ENCODE measurements at places on chromosomes 5 and 9.

DNA sequence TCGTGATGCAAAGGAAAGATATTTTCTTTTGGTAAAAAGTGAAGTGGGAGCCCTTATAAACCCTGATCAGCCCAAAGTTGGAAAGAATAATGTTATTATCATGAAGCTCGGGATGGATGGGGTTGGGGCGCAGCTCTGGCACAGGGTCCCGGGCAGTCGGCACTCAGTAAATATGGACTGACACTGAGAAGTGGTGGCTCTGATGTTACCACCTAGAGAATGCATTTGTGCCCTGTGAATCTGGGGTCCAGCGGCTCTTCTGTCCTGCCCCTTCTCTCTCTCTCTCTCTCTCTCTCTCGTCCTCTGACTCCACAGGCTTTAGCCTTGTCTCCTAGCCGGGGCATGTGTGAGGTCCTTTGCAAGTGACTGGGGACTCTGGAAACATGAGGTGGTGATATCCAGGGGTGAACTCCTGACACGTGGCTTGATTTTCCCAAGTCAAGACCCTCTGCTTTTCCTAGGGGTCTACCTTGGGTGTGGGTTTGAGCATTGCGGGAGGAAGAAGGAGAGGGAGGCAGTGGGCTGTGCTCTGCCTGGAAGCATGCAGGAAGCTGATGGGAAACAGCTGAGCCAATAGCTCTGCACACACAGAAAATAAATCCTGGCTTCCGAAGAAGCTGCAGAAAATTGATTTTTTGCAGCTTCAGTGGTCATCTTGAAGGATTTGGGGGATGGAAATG is 162.7 kb downstream of the MACROH2A1 start:
- no peak for DNase-seq

- DNase-seq, result no peak
Measured at GRCh38 chr5:115946655-115947054, 15.6 kb upstream of the LVRN start.

- no peak for DNase-seq
Measured at GRCh38 chr5:94395468-94395867, 222.9 kb downstream of the KIAA0825 start.

DNA sequence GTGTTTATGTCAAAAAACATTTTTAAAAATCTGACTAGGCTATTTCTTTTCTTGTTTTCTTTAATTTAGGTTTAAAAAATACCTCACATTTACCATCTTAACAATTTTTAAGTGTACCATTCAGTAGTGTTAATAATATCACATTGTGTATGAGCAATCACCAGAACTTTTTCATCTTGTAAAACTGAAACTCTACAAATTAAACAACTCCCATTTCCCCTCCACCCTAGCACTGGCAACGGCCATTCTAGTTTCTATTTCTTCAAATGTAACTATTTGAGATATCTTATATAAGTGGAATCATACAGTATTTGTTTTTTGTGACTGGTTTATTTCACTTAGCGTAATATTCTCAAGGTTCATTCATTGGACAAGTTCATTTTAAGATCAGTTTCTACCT is 27.7 kb downstream of the PLCXD3 start:
- DNase-seq, result no peak

- DNase-seq, result no peak
Measured at GRCh38 chr5:1177826-1178528, 23.4 kb upstream of the SLC6A19 start.

GRCh38 chr5:160802592-160802991 is 49.4 kb downstream of the ATP10B start:
- no peak for DNase-seq

DNA sequence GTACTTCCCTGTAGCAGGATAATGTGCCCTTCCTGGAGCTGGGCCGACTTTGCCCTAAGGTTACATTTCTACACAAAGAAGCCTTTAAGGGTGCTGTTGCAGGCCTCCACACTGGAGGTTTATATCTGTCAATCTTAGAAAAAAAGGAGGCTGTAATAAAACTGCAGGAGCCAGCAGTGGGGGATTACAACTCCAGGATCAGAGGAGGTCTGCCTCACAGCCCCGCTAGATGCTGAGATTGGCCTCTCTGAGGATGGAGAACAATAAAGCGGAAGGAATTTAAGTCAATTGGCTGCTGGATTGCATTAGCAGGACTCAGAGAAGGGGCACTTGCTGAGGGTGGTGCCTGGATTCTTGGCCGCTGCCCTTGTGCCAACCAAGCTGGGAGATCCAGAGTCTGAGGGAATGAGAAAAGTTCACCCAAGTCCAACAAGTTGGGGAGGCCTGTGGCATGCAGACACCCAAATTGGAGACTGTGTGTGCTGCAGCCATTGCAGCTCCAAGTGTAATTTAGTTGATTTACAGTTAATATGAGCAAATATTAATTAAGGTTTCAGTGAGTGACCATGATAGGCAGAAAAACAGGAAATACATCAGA is 99.0 kb upstream of the SSBP2 start:
- no peak for DNase-seq

DNA sequence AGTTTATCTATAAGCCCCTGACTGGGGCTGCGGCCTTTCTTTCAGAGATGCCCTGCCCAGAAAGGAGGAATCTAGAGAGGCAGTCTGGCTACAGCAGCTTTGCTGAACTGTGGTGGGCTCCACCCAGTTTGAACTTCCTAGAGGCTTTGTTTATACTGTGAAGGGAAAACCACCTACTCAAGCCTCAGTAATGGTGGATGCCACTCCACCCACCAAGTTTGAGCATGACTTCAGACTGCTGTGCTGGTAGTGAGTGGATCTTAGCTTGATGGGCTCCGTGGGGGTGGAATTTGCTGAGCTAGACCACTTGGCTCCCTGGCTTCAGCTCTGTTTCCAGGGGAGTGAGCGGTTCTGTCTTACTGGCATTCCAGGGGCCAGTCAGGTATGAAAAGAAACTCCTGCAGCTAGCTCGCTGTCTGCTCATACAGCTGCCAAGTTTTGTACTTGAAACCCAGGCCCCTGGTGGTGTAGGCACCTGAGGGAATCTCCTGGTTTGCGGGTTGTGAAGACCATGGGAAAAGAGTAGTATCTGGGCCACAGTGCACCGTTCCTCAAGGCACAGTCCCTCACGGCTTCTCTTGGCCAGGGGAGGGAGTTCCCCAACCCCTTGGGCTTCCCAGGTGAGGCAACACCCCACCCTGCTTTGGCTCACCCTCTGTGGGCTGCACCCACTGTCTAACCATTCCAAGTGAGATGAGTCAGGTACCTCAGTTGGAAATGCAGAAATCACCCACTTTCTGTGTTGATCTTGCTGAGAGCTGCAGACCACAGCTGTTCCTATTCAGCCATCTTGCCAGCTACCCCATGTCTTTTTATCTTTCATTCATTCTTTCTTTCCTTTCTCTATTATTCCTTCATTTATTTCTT is 211.8 kb upstream of the C9orf72 start:
- DNase-seq, result no peak

GRCh38 chr5:151134228-151134627 is 23.4 kb downstream of the ANXA6 start:
- DNase-seq, result no peak

- DNase-seq, result no peak
Measured at GRCh38 chr9:108445431-108446071, 410.2 kb downstream of the ACTL7B start.

DNA sequence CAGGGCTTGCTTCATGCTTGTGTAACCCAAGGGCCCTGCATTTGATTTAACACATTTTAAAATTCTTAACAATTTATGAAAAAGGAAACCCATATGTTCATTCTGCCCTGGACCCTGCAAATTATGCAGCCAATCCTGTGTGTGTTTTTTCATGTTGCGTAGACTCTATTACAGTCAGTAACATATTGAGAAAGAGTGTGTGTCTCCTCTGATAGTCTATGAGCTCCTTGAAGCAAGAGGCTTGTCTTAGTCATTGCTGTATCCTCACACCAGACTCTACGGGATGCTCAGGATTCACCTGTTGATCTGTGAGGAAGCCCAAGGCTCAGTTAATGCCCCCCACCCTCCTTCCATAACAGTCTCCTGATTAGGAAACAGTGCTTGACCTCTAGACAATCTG is 177.3 kb upstream of the DMAC1 start:
- DNase-seq, result no peak

DNA sequence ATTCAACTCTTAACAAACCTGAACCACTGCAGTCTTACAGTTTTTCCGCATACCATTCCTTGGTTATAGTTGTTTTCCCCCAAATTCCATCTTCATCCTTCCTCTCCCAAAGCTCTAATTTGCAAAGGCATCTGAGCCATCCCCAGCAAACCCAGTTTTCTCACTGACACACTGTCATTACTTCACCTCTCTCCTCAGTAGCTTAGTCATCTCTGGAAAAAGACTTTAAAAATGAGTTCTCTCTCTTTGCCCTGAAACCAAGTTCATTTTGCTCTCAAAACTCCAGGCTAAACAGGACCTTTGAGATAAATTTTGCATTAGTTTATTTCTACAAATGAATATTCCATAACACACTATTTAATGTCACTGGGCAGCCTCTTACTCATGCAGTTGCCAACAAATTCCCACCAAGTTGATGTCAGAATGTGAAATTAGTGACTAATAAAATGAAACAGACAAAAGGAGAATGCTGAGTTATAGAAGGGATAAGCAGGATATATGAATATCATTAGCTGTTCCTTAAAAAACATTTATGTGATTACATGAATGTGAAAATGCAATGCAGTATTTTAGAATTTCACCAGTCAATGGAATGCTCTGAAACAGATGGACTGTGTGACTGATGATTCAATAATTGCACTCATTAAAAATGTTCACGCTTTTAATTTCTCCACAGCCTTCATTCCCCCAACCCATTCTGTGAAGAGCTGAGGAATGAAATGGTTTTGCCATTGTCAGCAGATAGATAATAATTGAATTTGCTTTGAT is 107.4 kb upstream of the DMAC1 start:
- no peak for DNase-seq

- no peak for DNase-seq
Measured at GRCh38 chr5:111699324-111699723, 57.7 kb downstream of the NREP start.

DNA sequence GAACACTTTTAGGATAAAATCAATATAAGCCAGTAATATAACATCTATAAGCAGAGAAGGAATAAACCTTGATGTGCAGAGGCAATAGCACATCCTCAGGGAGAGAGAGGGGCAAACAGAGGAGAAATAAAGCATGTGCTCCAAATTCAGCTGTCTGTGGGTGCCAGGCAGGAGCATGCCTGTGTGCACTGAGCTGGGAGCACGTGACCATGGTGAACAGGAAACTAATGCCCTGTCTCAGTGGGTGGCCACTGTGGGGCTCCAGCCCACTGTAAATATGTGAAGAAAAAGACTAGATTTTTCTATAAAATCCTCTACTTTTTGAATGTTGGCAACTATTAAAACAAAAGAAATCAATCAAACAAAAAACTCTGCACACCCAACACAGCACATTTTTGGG is 55.3 kb downstream of the FYB1 start:
- DNase-seq, result no peak

GRCh38 chr9:99400184-99400731 is 178.2 kb downstream of the SEC61B start:
- no peak for DNase-seq

- DNase-seq, result no peak
Measured at GRCh38 chr9:113957821-113958341, 81.8 kb downstream of the ZNF618 start.

GRCh38 chr5:139684350-139684880 is 36.3 kb downstream of the CXXC5 start:
- DNase-seq, result no peak

GRCh38 chr9:95551406-95551805 is 34.6 kb upstream of the PTCH1 start:
- DNase-seq, result no peak

DNA sequence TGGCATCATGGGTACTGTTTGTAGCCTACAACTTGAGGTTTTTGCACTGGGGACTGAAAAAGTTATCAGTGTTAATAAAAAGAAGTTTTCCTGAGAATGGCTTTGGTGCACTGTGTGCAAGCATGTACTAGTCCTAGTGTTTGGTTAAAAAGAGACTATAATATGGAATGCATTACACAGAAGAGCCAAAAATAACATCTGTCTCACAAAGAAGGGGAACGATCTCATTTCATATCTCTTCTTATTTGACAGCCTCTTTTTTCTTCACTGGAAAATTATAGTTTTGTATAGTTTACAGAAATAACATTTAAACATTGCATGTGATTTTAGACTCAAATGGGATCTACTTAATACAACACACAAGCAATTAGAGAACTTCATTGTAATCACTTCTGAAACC is 127.0 kb upstream of the GDNF start:
- no peak for DNase-seq

DNA sequence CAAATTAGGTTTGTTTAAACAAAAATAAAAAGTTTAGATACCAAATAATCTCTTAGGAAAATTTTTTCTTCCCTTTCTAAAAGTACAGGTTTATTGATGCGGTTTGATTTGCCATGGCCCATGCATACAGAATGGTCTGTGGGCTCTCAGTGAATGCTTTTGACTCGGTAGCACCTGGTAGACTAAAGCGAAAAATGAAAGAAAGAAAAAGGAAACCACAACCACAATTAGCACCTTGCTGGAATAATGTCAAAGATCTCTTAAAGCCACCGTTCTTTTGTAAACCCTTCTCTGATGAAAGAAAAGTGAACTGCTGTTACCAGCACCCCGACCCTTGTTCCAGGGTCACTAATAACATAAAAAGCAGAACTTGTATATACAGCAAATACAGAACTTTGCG is 157.9 kb downstream of the NFIB start:
- no peak for DNase-seq

DNA sequence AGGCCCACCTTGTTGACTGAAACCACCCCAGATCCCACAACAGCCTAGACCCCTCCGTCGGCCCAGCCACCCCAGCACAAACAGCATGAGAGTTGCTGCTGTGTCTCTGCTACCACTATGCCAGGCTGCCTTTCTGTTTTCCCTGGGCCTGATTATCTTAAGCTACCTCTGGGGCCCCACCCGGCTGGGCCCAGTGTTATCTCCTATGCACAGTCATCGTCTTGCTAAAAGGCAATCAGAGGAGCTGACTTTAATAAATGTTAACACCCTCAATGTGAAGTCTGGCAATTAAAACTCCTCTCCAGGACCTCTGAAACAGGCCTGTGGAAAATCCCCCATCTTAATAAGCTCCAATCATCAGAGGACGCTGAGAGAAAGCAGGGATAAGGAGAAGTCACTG is 144.9 kb downstream of the FAM114A2 start:
- DNase-seq, result no peak

DNA sequence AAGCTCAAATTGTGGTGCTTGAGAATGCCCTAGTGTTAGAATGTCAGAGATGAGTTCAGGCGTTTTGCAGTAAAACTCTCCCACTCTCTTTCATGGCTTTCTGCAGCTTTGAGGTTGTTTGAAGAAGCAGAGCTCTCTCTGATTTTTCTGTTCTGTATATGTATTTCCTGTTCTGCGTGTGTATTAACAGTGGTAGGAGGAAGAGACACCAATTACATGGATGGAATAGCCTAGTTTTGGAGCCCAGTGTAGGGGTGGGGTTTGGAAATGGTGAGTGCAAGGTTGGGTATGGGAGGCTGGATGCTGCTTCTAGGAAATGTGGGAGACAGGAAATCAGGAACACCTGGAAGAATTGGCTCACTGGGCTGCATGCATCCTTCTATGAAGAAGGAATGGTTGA is 12.4 kb downstream of the LARP1 start:
- DNase-seq, result no peak
